Germinal center (tissue), 1 donor: ENCODE measurements at places on chromosomes 2 and 18.

GRCh38 chr2:120237491-120237902, 14.3 kb upstream of the TMEM185B start:
- DNase-seq = no peak

GRCh38 chr2:191037351-191037750, 23.4 kb upstream of the STAT1 start:
- no peak for DNase-seq

DNA sequence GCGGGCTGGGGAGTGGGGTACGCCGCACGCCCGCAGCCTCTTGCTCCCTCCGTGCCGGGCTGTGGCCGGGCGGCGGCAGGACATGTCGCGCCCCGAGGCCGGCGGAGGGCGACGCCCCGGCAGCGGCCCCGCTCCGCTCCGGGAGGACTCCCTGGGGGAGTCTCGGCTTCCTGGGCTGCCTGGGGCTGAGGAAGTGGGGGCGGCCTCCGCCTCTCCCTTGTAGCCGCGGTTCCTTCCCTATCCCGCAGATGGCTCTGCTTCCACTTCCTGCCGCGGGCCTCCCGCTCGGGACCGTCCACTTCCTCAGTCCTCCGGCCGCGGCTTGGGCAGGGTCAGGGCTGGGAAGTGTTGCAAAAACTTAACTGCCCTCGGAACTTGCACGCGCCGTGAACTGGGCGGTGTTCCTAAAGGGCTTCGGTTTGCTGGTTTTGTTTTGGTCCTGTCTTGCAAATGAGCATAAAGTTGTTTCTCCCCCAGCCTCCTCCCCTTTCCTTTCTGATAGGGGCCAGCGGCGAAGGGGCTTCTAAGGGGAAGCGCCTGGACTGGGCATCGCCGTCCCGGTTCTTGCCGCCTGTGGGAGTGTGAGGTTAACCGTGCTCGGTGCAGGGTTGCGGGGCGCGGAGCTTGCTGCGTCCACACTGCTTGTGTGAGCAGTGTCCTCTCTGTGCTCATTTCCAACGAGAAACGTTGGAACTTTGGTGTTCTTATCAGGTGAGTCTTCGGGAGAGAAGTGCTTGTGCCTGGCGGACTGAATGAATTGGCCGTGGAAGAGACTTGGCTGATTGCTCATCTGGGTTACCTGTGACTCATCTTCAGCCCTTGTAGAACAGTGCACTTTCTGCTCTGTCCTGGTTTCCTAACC, 600 bp downstream of the RALB start:
- DNase-seq = peak; percentile 76

- no peak for DNase-seq
Measured at GRCh38 chr18:48864876-48865275, 85.9 kb downstream of the SMAD7 start.

DNA sequence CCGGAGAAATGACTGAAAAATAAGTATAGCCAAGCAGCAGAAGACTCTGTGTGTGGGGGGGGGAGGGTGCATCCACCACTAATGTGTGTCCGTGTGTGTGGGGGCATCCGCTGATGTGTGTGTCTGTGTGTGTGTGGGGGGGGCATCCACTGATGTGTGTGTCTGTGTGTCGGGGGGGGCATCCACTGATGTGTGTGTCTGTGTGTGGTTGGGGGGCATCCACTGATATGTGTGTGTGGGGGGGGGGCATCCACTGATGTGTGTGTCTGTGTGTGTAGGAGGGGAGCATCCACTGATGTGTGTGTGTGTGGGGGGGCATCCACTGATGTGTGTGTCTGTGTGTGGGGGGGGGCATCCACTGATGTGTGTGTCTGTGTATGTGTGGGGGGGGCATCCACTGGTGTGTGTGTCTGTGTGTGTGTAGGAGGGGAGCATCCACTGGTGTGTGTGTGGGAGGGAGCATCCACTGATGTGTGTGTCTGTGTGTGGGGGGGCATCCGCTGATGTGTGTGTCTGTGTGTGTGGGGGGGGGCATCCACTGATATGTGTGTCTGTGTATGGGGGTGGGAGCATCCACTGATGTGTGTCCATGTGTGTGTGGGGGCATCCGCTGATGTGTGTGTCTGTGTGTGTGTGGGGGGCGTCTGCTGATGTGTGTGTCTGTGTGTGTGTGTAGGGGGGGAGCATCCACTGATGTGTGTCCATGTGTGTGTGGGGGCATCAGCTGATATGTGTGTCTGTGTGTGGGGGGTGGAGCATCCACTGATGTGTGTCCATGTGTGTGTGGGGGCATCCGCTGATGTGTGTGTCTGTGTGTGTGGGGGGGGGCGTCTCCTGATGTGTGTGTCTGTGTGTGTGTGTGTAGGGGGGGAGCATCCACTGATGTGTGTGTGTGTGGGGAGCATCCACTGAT, 125.0 kb downstream of the NFATC1 start:
- no peak for DNase-seq

DNA sequence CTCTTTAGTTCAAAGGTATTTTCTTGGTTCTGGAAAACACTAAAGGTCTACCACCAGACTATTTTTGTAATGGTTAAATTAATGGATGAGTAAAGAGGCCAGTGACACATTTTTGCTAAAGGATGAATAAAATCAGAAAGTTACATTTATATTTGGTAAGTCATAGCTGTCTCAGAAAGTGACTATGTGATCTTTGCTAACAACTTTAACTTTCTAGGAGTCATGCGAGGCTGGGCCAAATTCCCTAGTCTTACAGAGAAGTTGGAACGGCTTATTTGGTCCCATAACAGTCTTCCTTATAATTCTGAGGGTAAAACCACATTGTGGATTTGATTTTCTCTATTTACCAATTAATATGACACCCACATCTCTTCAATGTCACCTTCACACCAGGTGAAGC, 198.1 kb downstream of the PDE1A start:
- DNase-seq = no peak

- no peak for DNase-seq
Measured at GRCh38 chr18:45677276-45677807, 46.6 kb upstream of the SLC14A1 start.

DNA sequence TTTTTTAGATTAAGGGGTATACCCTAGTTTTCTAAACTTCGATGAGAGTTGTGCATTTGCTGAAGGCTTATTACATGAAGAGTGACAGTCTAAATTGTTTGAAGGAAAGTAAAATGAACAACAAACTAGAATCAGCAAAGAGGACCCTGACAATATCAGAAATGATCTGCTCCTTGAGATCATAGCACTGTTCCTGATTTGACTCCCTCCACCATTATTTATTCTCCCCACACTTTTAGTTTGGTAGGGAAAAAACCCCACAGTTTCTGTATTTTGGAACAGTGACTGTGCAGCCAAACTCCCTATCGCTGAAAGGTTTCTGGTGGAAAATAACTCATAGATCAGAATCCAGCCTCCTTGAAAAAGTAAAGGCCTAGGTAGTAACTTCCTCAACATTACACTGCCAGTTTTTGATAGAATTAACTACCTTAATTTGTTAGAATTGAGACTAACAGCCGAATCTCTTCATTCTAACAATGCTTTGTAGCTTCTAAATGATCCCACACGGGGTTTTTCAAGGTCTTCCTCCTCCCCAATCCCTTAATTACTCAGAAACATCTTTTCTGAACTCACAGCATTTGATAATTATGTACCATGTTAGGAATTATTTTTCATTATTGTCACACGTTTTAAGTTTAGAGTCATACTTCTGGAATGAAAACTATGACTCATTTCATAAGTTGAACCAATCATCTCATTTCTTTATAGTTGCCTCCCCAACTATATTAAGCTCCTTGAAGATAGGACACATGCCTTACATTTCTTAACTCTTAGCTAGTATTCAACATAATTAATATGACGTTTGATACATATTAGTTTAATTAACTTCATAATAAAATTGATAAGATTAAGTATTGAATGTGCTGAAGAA, 2.9 kb downstream of the MYL12A start:
- no peak for DNase-seq
